Stimulated activated CD4-positive, alpha-beta T cell treated with anti-CD3 and anti-CD28 coated beads, TNF-alpha, amount 100 ng/mL, for 1 hour (primary cell): ENCODE measurements at places on chromosomes 11 and 22.

- DNase-seq = no peak
Measured at GRCh38 chr11:72472765-72473164, 38.4 kb upstream of the CLPB start.

- DNase-seq = no peak
Measured at GRCh38 chr22:39728236-39728860, 157.8 kb downstream of the CACNA1I start.

GRCh38 chr11:58067685-58068084, 36.9 kb downstream of the OR6Q1 start:
- no peak for DNase-seq

GRCh38 chr22:22553735-22554586, 5.1 kb downstream of the PRAME start:
- DNase-seq = no peak

DNA sequence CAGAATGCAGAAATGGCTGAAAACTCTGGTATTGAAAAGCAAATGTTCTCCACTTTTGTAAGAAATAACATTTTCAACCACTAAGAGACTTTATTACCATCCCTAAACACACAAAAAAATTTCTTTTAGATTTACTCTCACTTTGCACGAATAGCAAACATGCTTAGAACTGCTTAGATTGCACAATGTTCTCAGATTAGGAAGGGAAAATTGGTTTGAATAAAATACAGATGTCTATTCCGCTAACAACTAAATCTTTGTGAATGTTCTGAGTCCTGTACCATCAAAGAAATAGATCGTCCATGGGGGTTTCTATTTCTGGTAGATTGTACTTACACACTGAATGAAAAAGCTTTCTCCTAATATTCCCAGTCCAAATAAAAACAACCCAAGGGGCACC, 40.1 kb downstream of the BDNF start:
- DNase-seq = no peak

GRCh38 chr11:133228471-133229329, 303.6 kb downstream of the OPCML start:
- no peak for DNase-seq

DNA sequence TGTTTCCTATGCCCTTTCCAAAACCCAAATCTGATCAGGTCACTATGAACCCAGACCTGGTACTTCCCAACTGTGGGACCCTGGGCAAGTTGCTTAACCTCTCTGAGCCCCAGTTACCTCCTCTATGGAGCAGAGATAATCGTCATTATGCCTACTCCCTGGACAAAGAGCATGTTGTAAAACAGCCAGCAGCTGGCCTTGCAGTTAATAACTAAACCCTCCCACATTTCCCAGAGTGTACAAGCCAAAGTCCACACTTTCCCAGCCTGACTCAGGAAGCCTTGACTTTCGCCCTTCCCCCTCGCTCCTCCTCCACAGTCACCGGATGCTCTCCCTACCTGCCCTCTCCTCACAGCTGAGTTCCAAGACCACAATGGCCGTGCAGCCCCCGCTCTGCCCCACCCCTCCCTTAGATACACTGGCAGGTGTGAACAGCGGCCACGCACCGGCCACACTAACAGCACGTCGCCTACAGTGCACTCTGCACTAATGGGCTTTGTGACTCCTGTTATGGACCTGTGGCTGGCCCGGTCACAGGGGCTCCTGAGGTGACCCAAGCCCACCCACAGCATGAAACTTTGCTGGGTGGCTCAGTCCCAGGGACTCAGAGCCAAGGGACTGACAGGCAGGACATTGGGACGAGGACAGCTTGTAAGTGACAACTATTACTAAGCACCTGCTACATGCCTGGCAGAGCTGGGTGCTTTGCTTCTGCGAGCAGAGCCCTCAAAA, 15.6 kb upstream of the MFNG start:
- no peak for DNase-seq

DNA sequence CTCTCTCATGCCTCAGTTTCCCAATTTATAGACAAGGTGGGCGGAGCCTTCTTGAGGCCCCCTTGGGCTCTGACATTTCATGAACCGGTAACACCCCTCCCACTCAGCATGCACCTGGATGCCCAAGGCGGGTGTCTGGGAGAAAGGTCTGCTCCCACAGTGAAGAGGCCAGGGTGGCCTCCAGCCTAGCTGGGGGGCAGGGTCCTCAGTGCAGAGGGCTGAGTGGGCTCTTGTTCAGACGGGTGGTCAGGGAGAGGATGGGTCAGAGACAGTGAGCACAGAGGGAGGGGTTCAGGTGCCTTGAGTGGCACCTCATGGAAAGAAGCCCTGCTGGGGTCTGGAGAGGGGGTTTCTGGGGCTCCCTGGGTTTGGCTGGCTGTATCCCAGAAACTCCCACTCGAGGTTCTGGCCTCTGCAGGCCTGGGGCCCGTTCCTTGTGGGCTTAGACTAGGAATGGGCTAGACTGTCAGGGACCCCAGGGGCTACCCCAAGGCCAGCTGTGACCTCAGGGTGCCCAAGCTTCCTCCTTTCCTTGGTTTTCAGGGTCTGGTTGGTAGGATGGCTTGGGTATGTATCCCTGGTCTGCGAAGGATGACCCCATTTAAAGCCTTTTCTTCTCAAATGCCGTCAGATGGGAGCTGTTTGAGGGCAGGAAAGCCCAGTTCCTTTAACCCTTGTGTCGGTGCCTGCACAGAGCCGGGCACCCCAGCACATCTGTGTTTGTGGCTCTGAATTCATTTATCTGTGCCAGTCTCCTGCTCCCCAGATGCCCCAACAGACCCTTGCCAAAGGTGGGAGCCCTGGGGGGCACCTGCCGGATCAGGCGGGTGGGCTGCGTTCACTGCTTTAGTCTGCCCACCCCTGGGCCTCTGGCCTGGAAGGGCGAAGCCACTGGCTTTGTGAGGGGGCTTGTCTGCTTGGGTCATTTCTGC, 1.2 kb downstream of the SYNGR1 start:
- no peak for DNase-seq

DNA sequence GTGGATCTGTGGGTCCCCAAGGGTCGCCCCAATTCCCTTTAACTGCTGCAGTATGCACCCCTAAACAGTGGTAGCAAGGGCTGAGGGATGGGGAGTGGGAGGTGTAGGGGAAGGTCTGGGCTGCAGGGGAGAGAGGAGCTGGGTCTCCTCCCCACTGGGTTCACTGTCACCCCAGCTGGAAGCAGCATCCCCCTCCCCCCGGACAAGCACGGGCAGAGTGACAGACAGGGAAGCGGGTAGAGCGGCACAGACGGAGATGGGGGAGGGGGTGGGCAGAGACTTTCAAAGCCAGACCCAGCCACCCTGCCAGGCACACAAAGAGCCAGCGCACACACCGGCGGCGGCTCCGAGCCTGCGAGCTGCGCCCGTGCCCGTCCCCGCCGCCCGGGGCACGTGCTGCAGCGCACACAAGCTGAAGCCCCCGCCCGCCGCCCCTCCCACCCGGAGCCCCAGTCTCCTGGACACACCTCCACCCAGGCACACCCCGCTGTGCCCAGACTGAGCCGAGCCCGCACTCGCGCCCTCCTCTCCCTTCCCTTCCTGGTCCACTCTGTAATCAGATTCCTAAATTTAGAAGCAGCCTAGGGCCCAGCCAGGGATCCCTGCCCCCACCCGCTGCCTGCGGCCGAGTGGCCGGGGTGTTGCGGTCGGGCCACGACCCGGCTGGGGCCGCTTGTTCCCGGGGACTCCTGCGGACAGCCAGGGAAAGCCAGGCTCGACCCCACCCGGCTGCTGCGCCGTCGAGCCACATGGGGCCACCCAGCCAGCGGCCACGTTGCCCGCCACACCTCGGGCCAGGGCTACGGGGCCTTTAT, 935 bp upstream of the RCOR2 start:
- no peak for DNase-seq

DNA sequence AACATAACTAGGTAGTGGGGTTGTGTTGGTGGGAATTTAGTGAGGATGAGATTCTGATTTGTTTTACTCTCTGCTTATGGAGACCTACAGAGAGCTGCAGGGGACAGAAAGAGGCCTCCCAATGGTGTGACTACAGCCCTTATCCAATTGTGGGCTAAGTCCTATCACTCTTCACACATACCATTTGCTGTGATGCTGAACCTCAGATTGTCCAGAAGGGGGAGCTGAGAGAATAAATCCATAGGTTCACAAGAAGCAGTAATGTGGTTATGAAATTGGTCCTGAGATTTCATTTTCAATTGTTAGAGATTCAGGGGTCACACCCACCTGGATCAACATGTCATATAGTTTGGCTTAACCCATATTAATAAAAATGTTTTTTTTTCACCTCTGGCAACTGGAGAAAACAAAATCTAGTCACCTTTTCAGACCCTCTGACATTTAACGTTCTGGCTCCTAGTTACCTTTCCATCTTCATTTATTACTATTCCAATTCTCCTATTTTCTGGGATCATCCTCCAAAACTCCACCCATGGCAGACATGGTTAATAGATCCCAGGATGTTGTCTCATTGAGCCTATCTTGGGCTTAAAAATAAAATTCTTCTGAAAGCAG, 53.3 kb upstream of the PTPN5 start:
- DNase-seq = no peak

DNA sequence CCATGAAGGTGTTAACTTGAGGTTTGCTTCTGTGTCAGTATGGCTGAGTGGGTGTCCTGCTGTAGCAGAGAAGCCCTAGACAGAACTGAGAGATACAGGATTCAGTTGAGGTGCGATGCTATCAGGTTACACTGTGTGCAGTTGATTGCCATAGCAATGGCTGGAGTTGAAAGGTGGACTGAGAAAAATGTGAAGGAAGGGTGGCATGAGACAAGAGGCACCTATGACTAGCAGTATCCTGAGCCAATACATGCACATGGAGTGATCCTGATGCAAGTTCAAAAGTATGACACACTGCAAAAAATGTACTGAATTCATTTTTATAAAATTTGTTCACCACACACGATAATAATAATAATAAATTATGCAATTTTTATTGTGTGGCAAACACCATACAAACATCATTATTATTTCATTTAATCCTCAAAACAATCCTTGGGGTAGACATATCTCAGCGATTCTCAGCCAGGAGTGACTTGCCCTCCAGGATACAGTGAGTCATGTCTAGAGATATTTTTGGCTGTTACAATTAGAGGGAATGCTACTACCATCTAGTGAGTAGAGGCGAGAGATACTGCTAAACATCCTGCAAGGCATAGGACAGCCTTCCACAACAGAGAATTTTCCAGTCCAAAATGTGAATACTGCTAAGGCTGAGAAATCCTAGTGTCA, 3.9 kb upstream of the PIWIL4 start:
- no peak for DNase-seq

- no peak for DNase-seq
Measured at GRCh38 chr11:33920838-33921613, 29.1 kb upstream of the LMO2 start.

- no peak for DNase-seq
Measured at GRCh38 chr11:66556086-66556485, 9.4 kb downstream of the ACTN3 start.

DNA sequence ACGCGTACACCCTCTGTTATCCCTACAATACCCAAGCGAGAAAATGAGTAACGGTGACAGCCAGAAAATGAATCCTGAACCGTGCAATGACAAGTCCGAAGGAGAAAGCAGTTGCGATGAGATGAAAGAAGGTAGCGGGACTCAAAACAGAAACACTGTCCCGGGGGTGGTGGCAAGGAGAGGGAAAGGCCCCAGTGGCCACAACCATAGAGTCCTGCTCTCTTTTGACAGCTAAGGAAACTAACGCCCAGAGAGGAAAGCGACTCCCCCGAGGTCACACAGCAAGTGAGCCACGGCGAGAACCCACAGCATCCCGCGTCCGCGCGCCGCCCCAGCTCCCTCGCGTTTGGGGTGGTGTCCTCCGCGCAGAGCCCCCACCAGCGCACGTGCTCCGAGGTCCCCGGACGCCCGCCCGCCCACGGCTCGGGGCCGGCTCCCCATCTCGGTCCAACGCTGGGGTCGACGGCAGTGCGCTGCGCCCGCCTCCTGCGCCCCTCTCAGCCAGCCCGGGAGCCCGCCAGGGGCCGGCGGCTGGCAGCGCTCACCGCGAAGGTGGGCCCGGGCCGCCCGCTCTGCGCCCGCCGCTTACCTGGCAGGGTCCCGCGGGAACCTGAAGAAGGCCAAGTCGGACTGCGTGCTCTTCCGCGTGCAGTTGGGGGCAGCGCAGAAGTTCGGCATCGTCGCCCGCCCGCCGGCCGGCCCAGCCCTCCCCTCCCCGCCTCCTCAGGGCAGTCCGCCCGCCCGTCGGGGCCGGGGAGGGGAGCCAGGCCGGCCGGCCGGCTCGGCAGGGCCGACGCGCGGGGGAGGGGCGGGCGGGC, 564 bp downstream of the THAP12 start:
- DNase-seq = no peak

- no peak for DNase-seq
Measured at GRCh38 chr11:124878759-124879492, 13.7 kb downstream of the ROBO3 start.

GRCh38 chr11:129041611-129042018, 98.9 kb upstream of the TP53AIP1 start:
- DNase-seq = no peak

DNA sequence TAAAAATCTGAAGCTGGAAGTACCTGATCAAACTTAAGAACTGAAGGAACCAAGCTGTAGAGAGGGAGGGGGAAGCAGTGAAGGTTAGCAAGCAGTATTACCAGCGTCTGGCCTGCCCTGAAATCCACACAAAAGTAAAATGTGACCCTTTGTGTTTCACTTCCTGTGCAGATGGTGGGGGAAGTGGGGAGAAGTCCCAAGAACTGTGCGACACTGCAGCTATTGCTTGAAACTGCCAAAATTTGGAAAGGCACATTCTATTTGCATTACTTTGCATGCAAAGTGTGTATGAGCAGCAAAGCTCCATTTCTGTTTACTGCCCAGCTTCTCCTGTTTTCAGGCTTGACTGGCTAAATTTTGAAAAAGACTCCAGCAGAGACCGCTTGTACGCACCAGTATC, 72.1 kb upstream of the BMAL1 start:
- no peak for DNase-seq

DNA sequence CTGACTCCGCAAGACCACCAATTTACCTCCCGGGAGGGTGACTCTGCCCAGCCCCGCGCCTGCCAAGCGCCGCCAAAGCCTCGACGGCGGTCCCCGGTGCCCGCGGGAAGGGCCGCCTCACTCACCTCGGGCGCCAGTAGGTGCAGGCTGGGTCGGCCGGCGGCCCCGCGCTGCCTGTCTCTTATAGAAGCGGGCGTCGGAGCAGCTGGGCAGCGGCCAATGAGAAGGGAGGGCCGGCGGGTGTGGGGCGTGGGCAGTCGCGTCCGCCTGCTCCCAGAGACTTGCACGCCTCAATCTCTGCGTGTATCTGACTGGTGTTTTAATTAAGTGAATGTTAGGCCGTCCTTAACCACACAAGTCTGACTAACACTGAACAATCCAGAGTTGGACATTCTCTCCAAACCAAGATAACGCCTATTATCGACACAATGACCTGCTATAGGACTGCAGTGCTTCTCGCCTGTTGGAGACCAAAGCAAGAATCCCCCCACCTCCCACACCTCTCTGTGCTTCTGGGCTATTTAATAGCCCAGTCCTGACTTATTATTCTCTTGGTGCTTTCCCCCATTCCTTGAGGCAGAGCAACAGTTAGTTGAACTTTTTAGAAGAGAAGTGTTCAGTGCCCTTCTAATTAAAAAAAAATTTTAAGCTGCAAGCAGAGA, at the start of gene TPH1:
TSS of gene TPH1 (minus strand) at position 154 of the 662 bp plus-strand sequence. CDS start 5,507 bp downstream, outside the sequence.
- no peak for DNase-seq

GRCh38 chr11:65427691-65428577, 5.3 kb downstream of the NEAT1 start:
- no peak for DNase-seq

GRCh38 chr11:7523416-7524210, 9.8 kb downstream of the PPFIBP2 start:
- DNase-seq = no peak
